HFFc6 (cell line): ENCODE measurements at places on chromosomes 13 and 19. TPM values are rescaled to one million over a fixed set of nuclear protein-coding genes. Genes with fewer than 3 reads are reported as not detected.

GPR4 gene
- 2.6 to 11.7 TPM (median 3.7 TPM) in 3 replicates for total RNA-seq

KCNRG gene
- total RNA-seq = 0.33 to 0.51 TPM in 2 of 3 replicates, not detected in the other

LILRB4 gene
- total RNA-seq = not detected in 2 replicates

COL5A3 gene
- total RNA-seq = 1.6 to 3.7 TPM (median 3.0 TPM) in 3 replicates

DNA sequence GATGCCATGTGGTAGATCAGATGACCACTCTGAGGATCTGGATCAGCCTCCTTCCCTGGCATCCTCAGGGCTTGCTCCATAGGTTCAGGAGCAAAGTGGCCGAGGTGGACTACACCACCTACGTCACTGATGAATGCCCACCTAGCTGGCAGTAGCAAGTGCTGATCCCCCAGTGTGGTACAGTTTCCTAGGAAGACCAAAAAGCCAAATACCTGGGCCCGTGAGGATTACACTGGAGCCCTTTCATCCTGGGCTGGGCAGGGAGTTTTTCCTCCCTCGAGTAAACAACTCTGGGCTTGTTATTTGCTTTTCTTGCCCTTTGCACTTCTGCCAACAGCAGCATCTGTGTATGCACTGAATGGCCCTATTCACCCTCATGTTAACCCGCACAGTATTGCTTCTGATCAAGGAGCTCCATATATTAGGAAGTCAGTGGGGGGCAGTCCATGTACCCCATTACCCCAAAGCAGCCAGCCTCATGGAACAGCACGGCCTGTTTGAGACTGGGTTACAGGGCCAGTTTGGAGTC lies 3.3 kb upstream of the MYADM start:
- no peak for DNase-seq

- DNase-seq = no peak
Measured at GRCh38 chr19:28313633-28314032, 899.3 kb downstream of the UQCRFS1 start.

- peak; percentile 10 for DNase-seq
Measured at GRCh38 chr19:36113894-36114720, 568 bp downstream of the POLR2I start.
